Fibroblast of gingiva (primary cell): ENCODE measurements at places on chromosomes 11 and 22.
A peak's percentile ranks its signal among the peaks of the same experiment; 100 is the strongest.

GRCh38 chr11:42827845-42828244 is 484.0 kb upstream of the API5 start:
- no peak for DNase-seq

DNA sequence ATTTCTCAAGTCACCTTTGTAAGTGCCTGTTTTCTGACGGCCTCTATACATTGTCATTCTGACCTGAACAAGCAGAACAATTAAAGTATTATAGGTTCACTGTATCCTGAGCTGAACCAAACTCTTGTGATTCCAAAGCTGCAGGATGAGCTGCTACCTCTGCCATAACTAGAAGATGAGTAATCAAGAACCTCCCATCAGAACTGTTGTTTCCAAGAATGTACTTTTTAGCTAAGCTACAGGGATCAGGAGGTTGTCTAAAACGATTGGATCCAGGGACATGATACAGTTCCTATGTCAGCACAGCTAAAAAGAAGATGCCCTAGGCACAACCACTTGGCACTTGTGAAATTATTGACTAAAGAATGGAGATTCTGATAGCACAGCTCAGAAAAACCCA is 288.4 kb upstream of the CCDC90B start:
- DNase-seq: no peak

DNA sequence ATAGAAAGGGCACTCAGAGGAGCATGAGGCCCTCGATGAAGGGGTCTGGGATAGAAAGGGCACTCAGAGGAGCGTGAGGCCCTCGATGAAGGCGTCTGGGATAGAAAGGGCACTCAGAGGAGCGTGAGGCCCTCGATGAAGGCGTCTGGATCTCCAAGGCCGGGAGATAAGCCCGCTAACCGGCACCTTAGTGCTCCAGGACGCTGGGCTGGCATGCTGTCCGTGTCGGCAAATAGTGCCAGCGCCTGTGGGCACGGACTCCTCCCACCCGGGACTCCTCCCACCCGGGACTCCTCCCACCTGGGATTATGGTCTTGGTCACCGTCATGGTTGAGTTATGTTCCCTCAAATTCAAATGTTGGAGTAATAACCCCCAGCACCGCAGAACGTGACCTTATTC is 725.3 kb downstream of the BRD1 start:
- DNase-seq: no peak

DNA sequence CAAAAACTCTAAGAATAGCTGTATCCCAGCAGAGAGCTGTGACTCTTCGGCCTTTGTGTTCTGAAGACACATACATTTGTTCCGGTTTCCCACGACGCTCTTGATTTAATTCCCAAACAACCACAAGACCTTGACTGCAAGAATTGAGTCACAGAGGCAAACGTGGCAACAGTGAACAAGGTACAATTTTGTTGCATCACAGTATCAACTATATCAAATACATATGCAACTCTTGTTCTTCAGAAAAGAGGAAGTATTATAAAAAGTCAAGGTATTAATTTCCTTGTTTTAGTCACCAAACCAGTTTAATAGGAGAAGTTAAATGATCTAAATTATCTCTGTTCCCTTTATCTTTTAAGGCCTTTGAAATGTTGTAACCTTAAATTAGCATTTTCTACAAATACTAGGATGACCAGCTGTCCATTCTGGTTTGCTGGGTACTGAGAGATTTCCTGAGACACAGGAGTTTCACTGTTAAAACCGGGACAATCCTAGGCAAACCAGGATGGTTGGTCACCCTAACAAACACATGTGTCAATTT is 11.1 kb downstream of the HPS5 start:
- DNase-seq: peak; percentile 22

DNA sequence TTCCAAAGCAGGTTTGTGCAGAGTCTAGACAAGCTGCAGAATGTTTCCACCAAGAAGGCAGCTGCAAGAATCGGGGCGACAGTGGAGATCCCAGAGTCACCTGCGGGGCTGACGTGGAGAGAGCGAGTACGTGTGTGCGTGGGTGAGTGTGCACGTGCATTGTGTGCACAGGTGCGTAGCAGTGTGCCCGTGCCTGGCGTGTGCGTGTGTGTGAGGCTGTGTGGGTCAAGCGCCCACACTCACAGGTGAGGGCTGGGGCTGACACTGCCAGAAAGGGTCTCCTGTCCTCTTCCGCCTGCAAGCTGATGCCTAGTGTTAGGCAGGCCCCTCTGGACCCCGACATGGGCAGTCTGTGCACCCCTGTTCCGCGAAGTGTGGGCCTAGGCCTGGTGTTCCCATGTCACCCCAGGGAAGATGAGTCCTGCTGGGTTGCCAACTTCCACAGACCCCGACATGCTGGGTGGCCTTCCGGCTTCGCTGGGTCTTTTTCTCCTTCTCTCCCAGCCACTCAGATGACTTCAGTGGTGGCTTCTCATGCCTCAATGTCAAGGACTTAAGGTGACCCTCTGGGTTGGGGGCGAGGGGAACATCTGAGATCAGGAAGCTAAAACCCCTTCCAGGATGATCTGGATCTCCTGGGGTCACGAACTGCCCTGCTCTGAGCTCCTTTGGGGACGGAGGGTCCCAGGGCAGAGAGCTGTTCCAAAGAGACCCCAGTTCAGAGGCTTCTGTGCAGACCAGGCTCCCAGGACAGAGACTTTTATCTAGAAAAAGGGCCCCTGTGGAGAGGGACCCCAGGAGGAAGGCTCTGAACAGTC is 10.4 kb upstream of the SYT8 start:
- DNase-seq: no peak

GRCh38 chr11:68928136-68928880 is 24.6 kb downstream of the IGHMBP2 start:
- no peak for DNase-seq

DNA sequence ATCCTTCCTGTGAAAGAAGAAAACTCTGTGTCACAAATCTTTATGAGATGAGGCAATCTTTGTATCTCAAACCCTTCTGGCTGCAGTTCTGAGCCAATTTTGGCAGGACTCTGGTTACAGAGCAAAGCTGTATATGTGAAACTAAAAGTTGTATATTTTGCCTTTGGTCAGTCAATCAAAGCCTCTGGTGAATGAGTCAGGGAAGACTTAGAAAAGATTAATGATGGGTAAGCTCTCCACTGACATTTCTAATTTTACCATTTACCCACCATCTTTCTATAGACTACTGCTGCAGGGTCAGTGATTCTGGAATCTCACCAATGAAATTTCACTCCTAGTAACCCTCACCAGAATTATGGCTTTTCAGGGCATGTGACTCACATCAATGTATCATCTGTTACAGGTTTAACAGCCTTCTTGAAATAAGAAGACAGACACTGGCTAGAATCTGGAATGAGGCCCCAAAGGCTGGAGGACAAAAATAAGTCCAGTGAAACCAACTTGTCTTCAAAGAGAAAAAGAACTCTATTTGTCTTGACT is 43.3 kb downstream of the USP35 start:
- DNase-seq: peak; percentile 54

DNA sequence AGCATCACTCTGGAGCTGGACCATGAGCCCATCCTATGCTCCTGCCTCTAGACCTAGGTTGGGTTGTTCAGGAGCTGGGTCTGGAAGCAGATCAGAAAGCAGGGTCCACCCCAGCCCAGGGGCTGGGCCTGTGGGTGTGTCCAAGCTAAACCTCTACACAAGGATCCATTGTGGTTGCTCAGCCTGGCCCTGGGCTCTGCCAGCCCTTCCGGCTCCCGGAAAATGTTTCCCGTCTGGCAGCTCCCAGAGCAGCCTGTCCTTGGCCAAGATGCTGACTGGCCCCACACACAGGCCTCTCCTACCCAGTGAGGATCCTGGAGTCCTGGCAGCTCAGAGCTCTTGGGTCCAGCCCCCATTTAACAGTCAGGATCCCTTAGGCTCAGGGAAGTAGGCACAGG is 35.3 kb upstream of the FCHSD2 start:
- DNase-seq: peak; percentile 25

DNA sequence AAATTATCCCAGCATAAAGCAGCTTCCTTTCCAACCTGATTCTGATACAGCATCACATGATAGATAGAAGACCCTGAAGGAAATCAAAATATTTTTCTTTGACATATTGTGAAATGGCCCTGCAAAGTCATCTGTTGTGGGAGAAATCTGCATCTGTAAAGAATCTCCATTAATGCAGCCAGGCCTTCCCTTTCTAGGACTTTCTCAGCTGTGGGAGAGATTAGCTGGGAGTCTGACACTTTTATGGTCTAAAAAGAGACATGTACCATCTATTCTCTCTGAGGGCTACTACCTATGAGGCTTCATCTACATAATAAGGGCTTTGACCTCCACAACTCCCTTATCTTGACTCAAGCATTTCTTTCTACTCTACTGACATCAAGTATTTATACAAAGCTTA is 238.1 kb downstream of the SWAP70 start:
- no peak for DNase-seq

DNA sequence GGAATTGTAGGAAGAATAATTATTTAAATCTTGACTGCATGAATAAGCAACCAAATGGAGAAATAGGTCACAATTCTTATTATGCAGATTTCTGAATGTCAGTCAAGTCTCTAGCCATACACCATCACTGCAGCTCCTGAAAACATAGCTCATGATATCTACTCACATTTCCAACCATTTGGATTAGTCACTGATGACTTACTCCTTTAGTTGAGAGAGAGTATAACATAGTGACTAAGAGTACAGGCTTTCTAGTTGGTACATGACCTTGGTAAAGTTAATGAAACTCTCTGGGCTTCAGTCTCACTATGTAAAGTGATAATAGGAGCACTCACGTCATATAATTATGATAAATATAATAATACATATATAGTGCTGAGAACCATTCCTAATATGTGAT is 265.2 kb downstream of the KCNA4 start:
- no peak for DNase-seq
